ENCODE measurements at places on chromosomes 7 and 10.

GRCh38 chr7:156238366-156239133, 402.0 kb upstream of the RNF32 start:
- no peak for DNase-seq

- no peak for DNase-seq
These were observed 169.1 kb downstream of the PTEN start for GRCh38 chr10:88032566-88032965.

GRCh38 chr10:12811826-12812225, 189.7 kb downstream of the CCDC3 start:
- no peak for DNase-seq

GRCh38 chr7:102451371-102452054, 13.2 kb downstream of the ALKBH4 start:
- no peak for DNase-seq

DNA sequence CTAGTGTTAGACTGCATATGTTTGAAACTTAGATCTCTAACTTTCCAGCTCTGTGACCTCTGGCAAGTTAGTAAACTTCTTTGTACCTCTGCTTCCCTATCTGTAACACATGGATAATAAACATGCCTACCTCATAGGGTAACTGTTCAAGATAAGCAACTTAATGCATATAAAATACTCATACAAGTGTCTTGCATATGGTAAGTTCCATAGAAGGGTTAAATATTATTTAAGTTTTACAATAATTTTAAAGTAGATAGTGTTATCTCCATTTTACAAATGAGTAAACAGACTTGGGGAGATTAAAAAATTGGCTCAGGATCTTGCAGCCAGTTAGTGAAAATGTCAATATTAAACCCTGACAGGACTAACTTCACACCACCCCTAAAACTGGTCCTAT, 30.1 kb upstream of the CD36 start:
- DNase-seq: no peak

DNA sequence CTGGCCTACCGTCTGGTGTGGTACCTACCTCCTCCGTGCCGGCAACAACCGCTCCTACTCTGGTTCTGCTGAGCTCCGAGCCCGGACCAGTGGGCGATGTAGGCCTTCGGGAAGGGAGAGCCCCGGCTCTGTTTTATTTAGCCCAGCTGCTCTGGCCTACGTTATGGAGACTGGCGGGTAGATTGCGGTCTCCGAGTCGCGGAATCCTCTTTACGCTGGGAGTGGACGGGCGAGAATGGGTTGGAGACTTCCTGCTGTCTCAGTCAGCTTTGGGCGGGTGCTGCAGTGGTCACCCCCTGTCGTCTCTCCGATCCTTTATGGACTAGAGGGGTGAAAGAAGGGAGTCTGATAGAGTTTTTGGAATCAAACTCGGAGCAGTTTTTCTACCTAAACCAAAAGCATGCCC, 406 bp downstream of the CBLL1 start:
- DNase-seq: no peak

All from activated CD8-positive, alpha-beta memory T cell treated with anti-CD3 and anti-CD28 coated beads, Interleukin-2, amount 50 U/mL, for 48 hours (primary cell).